Astrocyte of the spinal cord (primary cell): ENCODE measurements at places on chromosomes 7 and 10.
A peak's percentile ranks its signal among the peaks of the same experiment; 100 is the strongest.

DNA sequence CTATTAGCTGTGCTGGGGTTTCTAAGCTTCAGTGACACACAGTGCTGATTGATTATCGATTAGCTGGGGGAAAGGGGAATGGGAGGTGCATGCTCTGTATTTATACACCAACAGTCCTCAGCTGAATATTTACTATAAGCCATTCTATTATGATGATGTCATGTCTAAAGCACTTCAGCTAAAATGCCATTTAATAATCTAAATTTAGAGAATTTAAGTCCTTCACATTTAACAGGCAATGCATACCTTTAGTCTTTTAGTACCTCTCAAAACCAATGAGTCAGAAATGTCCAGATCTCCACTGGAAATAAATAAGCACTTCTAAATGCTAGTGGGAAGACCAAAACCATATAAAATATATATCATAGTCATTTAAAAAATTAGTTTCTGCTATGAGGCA, 24.6 kb downstream of the RPP38 start:
- DNase-seq, result no peak

GRCh38 chr10:5089865-5090264, 4.3 kb upstream of the AKR1C3 start:
- peak; percentile 12 for DNase-seq

- no peak for DNase-seq
These were observed 3.5 kb upstream of the SEPTIN7 start for GRCh38 chr7:35797311-35797710.

- peak; percentile 55 for DNase-seq
These were observed 27.8 kb downstream of the MRC1 start for GRCh38 chr10:17836942-17837341.

- DNase-seq, result no peak
These were observed 35.0 kb upstream of the ARHGAP12 start for GRCh38 chr10:31963589-31963980.

DNA sequence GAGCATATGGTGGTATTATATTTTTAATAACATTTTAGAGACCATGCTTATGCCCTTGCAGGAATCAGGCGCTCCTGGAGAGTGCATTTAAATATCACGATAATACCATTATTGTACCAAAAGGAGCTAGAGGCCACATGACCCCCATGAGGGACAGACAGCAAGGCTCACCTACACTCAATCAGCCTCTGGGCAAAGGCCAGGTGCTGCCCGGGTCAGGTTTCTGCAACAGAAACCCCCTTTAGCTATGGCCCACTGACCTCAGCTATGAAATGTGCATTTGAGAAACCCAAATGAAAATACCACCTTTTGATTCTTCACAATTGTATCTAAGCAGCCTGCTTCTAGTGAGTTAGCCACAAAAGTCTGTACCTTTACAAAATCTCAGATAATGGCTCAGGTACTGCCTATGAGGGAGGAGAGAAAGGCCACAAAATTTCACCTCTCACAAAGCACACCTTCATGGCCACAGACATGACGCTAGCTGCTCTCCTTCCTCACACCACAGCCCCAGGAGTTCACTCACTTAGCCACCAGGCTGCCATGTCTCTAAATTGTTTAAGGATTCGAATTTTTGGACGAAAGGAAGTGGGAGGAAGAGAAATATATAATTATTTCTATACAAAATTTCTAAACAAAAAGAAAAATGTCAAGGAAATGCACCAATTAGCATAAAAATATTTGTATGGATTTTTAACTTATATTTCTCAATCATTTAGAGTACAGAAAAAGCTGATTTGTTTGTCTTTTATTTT, 79.9 kb downstream of the GLI3 start:
- DNase-seq, result no peak

GRCh38 chr7:36726311-36726710, 2.0 kb upstream of the AOAH start:
- DNase-seq, result no peak

- DNase-seq, result no peak
These were observed 24.3 kb downstream of the PTPN12 start for GRCh38 chr7:77561352-77561751.

DNA sequence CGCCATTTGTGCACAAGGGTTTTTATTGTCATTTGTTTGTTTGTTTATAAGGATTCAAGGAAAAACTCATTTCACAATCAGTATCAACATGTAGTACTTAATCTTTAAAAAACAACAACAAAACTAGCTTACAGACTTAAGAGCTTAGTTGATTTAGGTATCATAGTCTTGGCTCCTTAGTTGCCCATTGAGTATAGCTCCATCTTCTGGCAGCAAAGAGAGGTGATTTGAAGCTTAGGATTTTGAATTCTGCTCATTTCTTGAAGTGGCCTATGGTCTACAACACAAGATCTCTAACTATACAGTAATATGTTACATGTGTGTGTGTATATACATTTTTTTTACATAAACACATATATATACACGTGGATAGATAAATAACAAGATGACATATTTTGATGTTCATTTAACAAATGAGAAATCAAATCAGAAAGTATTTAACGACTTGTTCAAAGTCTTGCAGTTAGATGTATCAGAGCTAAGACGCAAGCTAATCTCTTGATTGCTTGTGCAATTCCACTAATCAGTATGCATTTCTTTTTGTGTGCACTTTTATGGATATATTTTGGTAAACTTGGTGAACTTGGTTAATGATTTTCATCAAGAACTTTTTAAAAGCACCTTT, 307.3 kb downstream of the CAMK1D start:
- DNase-seq, result peak; percentile 75

GRCh38 chr7:132469681-132470080, 106.6 kb downstream of the PLXNA4 start:
- DNase-seq, result no peak

DNA sequence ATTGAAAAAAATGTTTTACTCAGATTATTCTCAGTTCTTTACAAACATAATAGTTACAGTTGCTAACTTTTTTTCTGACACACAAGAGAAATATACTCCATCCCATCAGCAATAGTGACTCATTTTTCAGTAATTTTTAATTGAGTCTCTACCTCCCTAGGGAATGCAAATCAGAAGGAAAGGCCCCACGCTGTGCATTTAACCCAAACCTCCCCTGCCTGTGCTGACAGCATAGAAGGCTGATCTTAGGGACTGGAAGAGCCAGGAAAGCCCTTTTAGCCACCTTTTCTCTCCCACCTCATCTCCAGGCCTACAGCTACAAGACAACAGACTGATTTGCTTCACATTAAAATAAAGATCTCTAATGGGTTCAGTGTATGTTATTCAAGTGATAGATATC, 24.7 kb upstream of the PIK3CG start:
- DNase-seq, result peak; percentile 81

GRCh38 chr7:135932131-135932530, 45.0 kb downstream of the MTPN start:
- no peak for DNase-seq

DNA sequence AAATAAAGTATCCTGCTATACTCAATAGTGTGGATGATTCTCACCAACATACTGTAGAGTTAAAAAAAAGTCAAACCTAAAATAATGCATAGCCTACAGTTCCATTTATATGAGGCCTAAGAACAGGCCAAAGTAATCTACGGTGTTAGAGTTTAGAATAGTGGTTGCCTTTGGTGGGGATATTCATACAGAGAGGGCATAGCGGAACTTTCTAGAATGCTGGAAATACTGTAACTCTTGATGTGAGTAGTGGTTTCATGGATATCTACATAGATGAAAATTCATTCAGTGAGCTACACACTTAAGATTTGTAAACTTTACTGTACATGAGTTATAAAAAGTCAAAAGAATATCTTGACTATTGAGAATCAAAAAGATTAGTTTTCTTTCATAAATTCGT, 349.9 kb upstream of the NFE2L3 start:
- DNase-seq, result no peak

GRCh38 chr7:322708-323111, 32.7 kb downstream of the FOXL3 start:
- no peak for DNase-seq

DNA sequence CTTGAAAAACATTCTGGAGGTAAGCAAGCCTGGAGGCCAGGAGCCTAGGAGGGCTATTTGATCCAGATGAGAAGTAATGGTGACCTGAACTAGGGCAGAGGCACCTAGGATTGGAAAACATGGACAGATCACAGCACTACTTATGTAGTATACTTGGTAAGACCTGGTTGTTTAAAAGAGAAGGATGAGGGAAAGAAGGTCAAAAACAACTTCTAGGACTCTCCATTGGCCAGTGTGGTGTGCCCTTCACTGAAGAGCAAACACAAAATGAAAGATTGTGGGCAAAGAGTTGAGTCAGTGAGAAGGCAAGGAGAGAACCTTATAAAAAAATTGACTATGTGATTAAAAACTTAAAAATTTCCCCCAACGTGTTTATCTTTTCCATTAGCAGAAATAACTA, 14.3 kb downstream of the ANKRD1 start:
- DNase-seq, result no peak

DNA sequence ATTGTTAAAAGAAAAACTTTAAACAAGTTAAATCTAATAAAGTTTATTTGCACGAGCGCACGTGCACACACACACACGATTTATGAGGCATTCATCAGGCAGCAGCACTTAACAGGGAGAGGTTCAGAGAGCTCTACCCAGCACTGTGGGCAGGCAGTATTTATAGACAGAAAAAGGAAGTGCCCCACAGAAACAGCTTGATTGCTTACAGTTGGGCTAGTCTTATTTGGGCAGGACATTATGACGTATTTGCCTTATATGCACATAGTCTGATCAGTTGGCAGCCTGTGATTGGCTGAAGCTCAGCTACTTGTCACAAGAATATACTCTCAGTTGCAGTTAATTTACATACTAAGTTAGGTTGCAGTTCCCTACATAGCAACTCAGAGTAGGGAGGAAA, 1.2 kb upstream of the SDHAF3 start:
- DNase-seq, result no peak

- no peak for DNase-seq
These were observed 123.9 kb upstream of the FAM171A1 start for GRCh38 chr10:15494850-15495506.

DNA sequence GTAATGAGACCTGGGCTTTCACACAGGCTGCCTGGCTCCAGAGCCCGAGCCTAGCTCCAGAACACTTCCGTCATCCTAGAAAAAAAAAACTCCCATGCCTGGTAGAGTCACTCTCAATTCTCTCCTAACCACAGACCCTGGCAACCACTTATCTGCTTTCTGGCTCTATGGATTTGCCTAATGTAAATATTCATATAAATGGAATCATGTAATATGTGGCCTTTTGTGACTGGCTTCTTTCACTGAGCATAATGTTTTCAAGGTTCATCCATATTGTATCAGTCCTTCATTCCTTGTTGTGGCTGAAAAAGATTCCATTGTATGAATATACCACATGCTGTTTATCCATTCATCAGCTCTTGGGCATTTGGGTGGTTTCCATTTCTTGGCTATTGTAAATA, 167.7 kb upstream of the MKLN1 start:
- peak; percentile 59 for DNase-seq

DNA sequence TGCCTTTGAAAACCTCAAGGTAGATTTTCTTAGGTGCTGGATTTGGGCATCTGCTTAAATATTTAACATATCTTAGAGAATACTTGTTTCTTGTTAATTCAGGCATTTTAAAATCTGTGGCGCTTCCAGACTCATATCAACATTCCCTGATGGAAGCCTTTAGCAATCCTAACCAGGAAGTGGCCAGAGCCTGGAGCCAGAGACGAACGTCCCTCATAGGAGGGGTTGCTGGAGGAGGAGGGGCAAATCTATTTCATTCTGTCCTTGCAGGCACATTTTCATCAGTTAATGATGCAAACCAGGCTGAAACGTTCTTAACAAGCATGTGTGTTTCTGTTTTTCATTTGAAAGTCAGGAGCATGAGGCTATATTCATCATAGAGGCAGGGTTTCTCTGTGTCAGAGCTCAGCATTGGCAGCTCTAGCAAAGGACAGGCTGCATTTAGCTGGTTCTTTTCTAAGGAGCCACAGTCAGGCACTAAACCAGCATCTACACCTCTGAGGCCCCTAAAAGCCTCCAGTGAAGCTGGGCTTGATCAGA, 17.8 kb upstream of the IFIT2 start:
- DNase-seq, result peak; percentile 78

GRCh38 chr7:159218607-159219006, 73.9 kb upstream of the VIPR2 start:
- no peak for DNase-seq

GRCh38 chr10:102200751-102201640, 25.1 kb upstream of the ELOVL3 start:
- DNase-seq, result no peak

GRCh38 chr7:6437251-6437650, 10.5 kb downstream of the DAGLB start:
- no peak for DNase-seq

DNA sequence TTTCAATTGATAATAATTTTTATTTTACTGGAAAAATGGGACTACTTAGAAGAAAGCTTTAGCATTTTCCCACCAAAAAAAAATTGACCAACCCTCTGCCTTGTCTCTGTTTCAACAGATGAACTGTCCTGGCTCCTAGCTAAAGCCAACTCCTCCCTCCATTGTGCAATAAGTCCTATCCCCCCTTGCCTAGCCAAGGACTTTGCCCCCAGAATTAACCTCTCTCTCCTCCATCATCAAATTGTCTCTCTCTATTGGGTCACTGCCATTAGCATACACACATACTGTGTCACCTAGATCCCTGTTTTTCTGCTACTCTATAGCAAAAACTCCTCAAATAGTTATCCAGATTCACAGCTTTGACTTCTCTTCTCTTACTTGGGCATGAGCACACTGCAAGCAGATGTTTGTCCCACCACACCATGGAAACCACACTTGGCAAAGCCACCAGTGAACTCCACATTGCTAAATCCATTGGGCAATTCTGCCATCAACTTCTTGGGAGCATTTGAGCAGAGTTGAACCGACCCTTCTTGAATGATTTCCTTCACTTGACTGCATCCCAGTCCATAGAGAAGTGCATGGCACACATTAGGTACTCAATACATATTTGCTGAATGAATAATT, 91.4 kb upstream of the NEBL start:
- no peak for DNase-seq

GRCh38 chr7:150753826-150754603, 16.8 kb downstream of the GIMAP5 start:
- DNase-seq, result no peak
